Foreskin keratinocyte (primary cell): ENCODE measurements at places on chromosomes 1 and 21.

DNA sequence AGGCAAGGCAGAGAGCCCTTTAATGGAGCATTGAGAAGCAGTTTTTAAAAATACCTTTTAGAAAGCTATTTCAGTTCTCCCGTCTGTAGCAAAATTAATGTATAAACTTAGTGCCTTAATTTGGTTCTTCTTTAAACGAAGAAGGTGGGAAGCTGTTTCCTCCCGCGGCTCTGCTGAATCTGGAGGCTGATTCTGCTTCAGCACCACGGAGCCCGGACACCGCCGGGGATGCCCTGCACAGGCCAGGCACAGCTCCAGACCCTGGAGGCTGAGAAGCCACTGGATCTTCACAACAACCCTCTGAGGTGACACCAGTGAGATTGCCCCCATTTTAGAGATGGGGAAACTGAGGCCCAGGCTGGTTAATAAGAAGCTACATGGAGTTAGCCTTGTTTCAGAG, 175.8 kb upstream of the VAMP3 start:
- DNase-seq, result no peak

GRCh38 chr1:246795906-246796694, 71.9 kb downstream of the SCCPDH start:
- DNase-seq, result no peak

GRCh38 chr1:158461534-158461933, at the start of gene OR10K1:
TSS of gene OR10K1 (plus strand) at chr1:158461834. CDS start at chr1:158465562, 3,728 bp downstream.
- no peak for DNase-seq

DNA sequence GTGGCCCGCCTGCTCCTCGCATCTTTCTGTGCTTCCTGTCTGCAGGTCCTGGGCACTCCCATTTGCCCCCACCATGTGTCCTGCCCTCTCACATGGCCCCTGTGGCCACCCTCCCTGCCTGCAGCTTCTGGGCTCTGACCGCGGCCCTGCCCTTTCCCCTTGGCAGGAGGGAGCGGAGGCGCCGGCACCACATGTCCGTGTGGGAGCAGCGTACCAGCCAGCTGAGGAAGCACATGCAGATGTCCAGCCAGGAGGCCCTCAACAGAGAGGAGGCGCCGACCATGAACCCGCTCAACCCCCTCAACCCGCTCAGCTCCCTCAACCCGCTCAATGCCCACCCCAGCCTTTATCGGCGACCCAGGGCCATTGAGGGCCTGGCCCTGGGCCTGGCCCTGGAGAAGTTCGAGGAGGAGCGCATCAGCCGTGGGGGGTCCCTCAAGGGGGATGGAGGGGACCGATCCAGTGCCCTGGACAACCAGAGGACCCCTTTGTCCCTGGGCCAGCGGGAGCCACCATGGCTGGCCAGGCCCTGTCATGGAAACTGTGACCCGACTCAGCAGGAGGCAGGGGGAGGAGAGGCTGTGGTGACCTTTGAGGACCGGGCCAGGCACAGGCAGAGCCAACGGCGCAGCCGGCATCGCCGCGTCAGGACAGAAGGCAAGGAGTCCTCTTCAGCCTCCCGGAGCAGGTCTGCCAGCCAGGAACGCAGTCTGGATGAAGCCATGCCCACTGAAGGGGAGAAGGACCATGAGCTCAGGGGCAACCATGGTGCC, 249.1 kb downstream of the CACNA1E start:
- DNase-seq, result no peak

DNA sequence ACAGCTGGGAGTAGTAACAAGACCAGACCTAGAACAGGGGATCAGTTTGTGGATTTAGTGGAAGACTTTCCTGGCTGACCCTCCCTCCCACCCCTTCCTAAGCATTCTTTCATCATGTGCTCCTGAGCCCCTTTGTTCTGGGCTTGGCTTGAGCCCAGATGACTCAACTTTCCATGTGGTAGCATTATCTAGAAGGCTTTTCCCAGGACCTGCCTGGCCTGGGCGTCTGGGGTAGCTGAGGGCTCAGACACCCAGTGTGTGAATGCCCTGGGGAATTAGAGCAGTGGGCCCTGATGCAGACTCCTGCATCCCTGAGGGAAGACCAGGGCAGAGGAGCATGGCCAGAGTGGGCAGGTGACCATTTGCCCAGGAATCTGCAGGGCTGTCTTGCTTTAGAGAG, 44.1 kb upstream of the TSPAN2 start:
- DNase-seq, result peak; percentile 72

DNA sequence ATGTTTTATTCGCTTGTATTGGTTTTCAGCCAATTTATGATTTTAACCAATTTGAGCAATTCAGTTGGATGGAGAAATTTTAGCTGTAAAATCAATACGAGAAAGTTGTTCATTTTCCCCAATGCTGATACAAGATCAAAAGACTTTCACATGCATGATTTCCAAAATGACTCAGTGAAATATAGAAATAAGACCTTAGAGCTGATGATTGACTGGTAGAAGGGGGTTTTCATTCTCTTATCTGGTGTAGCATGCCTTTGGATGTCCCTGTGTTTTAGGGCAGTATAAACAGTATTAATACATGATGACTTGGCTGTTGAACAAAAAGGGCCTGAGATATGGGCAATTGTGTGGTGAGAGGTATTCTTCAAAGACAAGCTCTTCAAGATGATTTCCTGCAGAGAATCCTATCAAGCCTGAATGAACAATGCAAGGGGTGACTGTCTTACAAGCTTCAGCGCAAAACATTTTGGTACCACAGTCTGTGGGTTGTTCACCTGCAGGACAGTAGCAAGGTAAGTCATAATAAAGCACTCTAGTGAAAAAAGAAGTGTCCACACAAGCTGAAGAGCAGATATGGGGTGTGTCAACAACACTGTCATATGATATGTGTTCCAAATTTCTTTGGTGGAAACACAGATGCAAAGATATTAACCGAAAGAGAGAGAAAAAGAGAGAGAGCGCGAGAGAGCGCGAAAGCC, 156.2 kb downstream of the TNFSF18 start:
- DNase-seq, result no peak

- DNase-seq, result peak; percentile 55
Observed at GRCh38 chr1:40944841-40945430, 34.6 kb upstream of the CTPS1 start.

- no peak for DNase-seq
Observed at GRCh38 chr1:203120325-203121153, 7.0 kb upstream of the ADORA1 start.

DNA sequence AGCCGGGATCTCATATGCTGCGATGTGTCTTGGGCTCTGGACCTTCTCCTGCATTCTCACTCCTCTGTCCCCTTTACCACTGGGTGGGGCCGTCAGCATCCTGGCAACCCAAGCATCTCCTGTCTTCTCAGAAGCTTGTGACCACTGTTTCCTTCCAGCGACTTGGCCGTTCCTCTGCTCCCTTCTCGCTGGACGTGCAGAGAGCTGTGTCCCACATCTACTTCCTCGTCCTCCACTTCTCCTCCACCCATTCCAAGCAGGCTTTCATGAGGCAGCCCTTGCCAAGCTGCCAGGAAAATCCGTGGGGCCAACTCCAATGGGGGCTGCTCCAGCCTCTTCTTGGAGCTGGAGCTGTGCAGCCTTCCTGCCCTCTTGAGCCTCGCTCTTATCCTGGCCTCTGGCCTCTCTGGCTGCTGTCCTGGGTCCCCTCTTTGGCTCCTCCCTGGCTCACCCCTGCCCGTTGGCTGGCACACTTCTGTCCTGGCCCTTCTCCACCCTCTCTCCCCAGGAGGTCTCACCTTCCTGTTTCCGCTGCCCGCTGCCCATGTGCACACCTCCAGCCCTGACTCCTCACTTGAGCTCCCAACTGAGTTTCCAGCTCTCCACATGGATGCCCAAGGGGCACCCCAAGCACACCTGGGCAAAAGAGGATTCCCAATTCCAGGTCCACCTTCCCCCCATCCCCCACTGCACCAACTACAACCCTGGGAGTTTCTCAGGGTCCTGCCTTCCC, 8.7 kb downstream of the FAM131C start:
- no peak for DNase-seq

GRCh38 chr1:181485287-181486097, 2.2 kb downstream of the CACNA1E start:
- peak; percentile 19 for DNase-seq

DNA sequence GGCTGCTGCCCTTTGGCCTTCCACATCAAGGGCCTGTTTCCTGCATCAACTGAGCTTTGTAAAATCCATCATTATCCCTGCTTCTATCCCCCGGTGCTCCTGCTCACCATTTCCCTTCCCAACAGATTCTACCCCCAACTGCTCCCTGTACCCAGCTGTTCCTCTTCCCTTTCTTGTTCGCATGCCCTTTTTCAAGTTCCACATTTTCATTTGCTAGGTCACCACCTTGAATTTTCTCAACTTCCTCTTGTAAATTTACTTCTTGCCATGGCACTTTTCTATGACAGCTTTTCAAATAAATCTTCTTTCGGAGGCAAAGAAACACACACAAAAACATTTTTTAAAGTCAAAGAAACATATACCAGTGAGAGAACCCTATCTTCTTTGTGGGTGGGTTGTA, 330.5 kb upstream of the ADGRL2 start:
- no peak for DNase-seq

DNA sequence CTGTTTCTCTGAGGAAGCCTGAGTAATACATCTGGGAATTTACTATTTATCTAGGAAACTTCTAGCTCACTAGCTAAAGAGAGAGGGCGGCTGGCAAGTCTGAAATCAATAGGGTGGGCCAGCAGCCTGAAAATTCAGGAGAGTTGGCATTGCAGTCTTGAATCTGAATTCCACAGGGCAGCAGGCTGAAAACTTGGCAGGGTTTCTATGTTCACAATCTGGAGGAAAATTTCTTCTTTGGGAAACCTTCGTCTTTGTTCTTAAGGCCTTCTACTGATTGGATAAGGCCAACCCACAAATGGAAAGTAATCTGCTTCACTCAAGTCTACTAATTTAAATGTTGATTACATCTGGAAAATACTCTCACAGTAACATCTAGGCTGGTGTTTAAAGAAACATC, 101.0 kb upstream of the COG2 start:
- no peak for DNase-seq

DNA sequence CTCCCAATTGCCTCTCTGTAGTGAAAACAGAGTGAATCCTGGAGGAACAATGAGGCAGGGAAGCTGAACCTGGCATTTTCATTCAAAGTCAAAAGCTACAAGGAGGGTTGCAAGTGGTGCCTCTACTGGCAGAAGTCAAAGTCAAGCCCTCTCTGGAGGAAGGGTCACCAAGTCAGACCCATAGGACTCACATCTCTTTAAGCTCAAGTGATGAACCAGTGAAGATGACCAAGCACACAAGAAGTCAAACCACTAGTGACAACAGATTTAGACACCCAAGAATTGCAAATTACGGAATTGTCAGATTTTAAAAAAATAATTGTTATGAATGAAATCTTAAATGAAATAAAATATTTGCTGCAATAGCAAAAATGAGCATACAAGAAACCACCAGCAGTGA, 81.1 kb upstream of the ATP1B1 start:
- no peak for DNase-seq

DNA sequence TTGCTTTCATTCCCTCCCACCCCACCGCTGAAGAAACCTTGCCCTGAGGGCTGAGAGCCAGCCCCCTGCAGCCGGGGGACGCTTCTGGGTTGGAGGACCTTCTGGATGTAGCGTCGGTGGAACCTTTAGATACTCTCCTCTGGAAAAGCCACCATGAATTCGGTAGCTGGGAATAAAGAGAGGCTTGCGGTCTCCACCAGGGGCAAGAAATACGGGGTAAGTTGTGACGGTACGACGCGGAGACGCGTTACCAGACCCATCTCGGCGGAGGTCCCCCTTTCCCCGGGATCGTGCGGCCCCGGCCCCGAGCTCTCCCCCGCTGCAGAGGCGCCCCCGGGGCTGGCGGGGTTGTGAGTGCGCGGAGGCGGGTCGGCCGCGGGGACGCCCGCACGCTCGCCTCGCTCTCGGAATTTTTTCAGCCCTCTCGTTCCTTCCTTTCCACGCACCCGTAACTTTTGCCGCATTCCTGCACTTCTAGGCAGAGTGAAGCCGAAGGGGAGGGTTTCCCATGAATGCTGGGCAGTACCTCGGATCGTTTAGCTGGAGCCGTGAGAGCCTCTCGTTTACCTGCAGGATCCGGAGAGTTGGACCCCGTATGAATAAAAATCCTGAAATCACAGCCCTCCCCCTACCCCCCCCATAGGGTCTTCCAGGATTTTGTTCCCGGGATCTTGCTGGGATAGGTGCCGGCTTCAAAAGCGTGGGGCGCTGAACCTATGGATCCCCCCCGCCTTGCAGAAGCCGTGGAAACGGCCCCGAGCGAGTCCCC, 671 bp downstream of the KIF26B start:
- peak; percentile 15 for DNase-seq

DNA sequence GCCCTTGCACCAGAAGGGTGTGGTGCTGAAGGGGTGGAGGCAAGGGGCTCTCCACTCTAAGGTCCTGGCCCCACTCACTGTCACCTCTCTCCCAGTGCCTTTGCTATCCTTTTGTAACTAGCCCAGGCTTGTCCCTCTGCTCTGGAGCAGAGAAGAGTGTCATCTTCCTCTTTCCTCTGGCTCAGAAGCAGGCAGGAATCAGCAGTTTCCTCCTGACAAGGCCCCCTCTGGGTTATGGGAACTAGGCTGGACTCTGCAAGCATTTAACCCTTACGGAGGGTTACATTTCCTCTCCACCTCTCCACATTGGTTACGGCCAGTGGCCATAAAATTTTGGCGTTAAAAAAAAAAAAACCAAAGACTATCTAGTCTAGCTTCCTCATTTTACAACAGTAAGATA, 30.4 kb downstream of the PLXNA2 start:
- no peak for DNase-seq

DNA sequence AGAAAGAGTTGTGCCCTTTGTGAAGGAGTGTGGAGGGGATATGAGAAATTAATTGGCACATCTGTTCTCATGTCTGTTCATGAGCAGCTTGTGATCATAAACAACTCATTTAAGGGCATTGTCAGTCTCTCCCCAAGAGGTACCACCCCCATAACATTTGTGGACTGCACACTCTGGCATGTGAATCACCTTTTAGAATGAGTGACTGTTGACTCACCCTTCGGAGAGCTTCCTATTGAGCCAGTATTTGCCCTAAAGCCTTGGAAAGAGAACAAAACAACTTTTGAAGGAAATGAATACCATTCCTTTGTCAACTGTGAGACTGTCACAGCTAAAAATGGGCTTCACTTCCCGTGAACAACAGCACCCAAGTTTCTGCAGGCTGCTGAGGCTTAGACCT, 27.5 kb upstream of the MYSM1 start:
- peak; percentile 98 for DNase-seq

- DNase-seq, result peak; percentile 100
Observed at GRCh38 chr1:221987860-221988520, 246.1 kb upstream of the DUSP10 start.

- no peak for DNase-seq
Observed at GRCh38 chr21:31318971-31319370, 25.1 kb downstream of the TIAM1 start.

GRCh38 chr1:227315629-227316346, 2.5 kb downstream of the CDC42BPA start:
- DNase-seq, result no peak

DNA sequence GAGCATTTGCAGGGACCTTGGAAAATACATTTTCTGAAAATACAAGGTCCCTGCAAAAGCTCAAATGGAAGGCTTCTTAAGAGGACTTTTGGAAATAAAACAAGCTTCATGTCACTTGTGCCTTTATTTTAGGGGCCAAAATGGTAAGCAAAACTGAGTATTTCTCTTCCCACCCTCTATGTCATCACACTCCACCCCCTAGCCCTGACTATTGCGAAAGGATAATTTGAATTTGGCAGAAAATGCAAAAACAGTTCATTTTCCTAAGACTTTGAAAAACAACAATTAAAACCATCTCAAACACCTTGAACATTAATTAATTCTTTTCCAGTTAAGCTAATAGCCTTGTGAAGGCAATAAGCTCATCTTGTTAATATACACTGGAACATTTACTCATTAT, 201.7 kb downstream of the TM2D1 start:
- no peak for DNase-seq

GRCh38 chr1:99634971-99635624, 10.8 kb upstream of the PALMD start:
- no peak for DNase-seq

- no peak for DNase-seq
Observed at GRCh38 chr1:58855274-58856165, 71.7 kb upstream of the JUN start.
